ENCODE measurements at places on chromosomes 7 and 10.

GRCh38 chr10:92729886-92730285, 40.1 kb downstream of the HHEX start:
- DNase-seq, result no peak

GRCh38 chr10:123380491-123381085, 226.4 kb downstream of the BUB3 start:
- no peak for DNase-seq

DNA sequence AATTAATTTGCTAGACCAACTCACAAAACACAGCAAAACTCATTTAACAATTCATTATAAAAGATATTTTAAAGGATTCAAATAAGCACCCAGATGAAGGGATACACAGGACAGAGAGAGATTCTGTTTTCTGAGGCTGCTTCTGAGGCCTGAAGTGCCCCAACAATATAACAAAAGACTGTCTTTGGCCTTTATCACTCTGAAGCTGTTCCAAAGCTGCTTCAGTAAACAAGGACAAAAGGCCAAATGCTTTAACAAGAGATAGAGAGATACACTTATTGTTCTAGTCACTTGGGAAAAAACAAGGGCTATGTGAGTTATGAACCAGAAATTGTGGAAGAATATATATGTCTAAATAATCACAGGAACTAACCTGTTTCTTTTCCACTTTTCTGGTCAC, 223.7 kb downstream of the CXCL12 start:
- no peak for DNase-seq

DNA sequence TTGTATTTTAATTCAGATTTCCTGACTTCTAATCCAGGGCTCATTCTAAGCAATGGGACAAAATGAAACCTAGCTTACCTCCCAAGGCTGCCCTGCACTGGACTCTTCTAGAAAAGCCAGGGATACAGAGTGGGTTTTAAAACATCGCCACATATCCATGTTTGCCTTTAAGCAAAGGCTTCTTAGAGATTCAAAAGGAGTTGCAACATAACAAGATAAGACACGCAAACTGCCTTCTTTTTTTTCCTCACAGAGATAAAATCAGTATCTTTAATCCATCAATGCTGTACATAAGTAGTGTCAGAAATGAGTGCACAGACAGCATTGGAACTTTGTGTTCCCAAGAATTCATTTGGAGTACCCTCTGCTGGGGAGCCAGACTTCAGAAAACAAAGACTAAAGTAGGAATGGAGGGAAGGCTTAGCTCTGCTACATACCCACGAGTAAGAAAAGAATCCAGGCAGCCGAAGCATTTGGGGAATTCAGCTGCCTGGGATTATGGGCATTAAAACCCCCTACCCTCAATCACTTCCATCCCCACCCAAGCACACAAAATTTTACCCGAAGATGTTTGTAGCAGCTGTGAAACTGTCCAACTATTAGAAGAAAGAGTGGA, 427.8 kb downstream of the ARL4A start:
- DNase-seq, result no peak

GRCh38 chr7:76069238-76069638, 21.3 kb downstream of the MDH2 start:
- no peak for DNase-seq

DNA sequence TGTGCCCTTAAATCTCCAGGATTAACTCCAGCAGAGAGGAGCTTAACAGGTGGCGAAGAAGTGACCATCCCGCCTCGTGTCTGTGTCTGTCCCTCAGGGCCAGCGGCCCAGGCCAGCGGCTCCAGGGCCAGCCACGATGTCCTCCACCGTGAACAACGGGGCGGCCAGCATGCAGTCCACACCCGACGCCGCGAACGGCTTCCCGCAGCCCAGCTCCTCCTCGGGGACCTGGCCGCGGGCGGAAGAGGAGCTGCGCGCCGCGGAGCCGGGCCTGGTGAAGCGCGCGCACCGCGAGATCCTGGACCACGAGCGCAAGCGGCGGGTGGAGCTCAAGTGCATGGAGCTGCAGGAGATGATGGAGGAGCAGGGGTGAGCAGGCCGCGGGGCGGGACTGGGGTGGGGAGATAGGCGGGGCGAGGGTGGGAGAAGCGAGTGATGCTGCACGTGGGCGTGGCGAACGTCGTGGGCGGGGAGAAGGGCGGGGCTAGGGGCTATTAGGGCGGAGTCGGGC, 33.3 kb downstream of the SRRM3 start:
- DNase-seq, result peak; percentile 46

- peak; percentile 31 for DNase-seq
Observed at GRCh38 chr7:69256634-69257081, 341.6 kb upstream of the AUTS2 start.

GRCh38 chr7:26306790-26307189, 15.1 kb downstream of the SNX10 start:
- DNase-seq, result no peak

DNA sequence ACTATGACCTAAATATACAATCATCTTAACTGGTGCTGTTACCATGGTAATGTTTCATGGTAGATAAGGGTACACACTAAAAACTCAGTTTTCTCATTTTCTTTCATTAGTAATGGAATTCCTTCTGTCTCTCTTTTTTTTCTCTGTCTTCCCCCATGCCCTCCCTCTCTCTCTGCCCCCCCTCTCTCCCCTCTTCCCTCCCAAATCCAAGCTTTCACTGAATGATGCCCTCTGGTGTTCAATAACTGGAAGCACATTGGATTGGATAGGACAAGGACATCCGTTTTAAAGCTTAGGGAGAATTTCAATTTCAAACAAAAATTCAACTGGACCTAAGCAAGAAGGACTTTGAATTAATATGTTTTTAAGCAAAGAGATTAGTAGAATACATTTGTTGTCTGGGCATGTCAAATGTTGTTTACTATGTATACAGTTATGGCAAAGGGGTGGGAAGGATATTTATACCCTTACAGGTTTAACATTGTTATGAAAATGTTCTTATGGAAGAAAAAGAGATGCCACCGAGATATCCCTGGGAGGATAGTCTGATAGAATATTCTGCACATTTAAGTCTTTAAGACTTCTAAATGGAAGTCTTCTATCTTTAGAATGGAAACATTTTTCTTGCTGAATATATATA, 6.1 kb downstream of the CHRM2 start:
- DNase-seq, result no peak
